ENCODE measurements at places on chromosomes 6 and 20.
A peak's percentile ranks its signal among the peaks of the same experiment; 100 is the strongest.

DNA sequence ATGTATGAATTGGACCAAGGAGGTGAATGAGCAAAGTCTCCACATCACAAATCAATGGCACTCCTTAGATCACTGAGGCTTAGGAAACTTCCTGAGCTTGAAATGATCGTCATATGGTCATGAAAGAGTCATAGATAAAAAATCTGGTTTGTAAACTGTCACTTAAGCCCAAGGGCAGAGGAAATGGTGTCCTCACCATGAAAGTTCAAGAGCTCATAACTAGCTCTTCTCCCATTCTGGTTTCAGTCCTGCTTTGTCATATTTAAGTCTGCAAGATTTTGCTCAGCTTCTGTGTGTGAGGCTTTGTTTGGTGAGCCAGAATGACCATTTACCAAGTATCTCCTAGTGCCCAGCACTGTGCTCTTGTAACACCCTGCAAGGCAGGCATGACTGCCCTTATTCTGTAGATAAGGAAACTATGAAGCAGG lies 60.5 kb downstream of the GJA10 start:
- no peak for DNase-seq

DNA sequence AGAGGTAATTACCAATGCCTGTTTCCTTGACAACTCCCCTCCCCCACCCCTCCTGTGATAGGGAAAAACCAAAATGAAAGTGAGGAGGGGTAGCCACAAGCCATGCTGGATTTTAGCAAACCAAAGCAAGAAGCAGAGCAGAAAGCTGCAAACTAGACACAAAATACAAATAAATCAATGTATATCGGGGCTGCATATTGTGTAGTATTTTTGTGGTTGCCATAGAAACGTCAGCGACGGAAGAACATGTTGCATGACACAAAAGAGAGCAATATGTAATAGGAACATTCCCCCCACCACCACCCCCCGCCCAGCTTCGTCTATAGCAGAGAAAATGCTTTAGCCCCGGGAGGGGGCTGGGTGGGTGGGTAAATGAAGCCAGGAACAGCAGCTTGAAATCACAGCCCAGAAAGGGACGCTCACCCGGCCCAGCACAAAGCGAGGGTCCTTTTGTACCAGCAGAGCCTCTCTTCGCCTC lies 548 bp downstream of the AGPAT4 start:
- DNase-seq = peak; percentile 52

DNA sequence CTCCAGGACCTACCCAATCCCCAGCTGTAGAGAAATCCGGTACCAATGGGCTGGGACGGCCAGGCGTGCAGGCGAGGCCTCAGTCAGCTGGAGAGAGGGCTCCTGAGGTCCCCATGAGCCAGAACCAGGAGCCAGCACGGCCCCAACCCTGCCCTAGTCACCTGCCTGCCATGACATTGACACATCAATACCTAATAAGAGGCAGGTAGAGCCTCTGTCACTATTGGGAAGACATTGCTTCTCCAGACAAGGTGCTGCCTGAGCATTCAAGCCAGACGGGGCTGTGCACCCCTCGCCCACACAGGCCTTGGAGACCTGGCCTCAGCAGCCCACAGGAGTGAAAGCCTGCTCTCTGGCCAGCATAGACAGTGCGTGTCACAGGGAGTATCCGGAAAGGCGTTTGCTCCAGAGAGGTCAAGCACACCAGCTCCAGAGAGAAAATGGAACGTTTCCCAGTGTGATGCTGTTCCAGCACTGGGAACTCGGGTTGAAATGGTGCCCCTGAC lies 3.5 kb downstream of the DLL1 start:
- DNase-seq = no peak

- no peak for DNase-seq
Measured at GRCh38 chr6:168016721-168017525, 19.5 kb downstream of the KIF25 start.

DNA sequence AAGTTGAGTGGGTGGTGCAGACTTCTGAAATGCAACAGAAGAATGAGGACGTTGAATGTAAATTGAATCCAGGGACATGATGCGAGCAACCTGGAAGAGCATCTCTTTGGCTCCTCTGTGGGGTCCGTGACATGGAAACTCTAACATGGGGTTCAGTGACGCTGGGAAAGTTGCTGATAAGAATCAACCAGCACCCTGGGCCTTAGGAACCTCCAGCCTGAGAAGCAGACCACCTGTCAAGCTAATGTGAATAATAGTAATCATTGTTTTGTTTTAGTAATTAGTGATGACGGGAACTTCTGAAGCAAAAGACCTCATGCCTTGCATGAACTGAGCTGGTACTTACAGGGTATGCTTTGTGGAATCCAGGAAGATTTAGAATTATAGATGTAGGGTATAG lies 25.2 kb upstream of the DOK5 start:
- no peak for DNase-seq

- DNase-seq = peak; percentile 95
Measured at GRCh38 chr6:134373282-134373922, 55.5 kb upstream of the SGK1 start.

- DNase-seq = no peak
Measured at GRCh38 chr6:15116889-15117288, 129.0 kb upstream of the JARID2 start.

DNA sequence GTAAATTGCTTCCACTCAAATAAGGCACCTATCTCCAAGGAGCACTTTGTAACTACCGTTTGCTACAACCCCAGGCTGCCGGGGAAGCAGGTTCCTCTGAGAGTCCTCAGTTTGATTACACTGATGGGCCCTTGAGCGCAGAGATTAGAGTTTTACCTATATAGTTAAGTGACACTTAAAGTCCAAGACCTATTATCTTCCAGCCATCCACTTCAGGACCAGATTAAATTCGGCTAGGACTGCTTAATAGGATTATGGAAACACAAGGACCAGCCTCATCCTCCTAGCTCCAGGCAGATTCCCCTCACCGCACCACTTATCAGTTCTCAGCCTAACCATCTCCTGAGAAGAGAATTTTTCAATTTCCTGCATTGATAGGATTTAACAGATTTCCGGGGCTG lies 64.7 kb upstream of the TIAM2 start:
- no peak for DNase-seq

DNA sequence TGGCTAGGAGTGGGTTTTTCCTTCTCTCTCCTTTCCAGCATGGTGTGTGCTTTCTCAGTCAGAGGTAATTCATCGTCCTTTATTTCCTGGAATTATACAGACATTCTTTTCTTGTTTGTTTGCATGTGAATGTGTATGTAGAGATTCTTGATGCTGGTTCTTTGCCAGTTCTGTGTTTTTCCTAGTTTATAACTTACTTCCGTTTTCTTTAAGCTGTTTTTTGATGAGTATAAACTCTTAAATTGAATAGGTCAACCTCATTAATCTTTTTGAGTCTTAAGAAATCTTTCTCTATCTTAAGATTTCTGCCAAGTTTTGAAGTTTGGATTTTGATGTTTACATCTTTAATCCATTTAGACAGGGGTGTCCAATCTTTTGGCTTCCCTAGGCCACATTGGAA lies 38.7 kb downstream of the IGF2R start:
- no peak for DNase-seq

DNA sequence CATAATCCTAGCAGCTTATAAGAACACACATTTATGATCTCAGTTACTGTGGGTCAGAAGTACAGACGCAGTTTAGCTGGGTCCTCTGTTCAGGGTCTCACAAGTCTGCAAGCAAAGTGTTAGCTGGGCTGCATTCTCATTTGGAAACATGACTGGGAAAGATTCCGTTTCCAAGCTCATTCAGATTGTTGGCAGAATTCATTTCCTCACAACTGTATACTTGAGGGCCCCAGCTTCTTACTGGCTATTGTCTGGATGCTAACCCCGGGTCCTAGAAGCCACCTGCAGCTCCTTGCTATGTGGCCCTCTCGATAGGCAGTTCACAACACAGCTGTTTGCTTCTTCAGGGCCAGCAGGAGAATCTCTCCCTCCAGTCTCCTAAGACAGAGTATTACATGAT lies 13.1 kb downstream of the TCP11 start:
- no peak for DNase-seq
